ENCODE measurements at places on chromosomes 7 and 10.

GRCh38 chr7:55369427-55370400 is 4.6 kb downstream of the LANCL2 start:
- no peak for DNase-seq

- no peak for DNase-seq
Measured at GRCh38 chr10:132269266-132270230, 38.2 kb downstream of the STK32C start.

DNA sequence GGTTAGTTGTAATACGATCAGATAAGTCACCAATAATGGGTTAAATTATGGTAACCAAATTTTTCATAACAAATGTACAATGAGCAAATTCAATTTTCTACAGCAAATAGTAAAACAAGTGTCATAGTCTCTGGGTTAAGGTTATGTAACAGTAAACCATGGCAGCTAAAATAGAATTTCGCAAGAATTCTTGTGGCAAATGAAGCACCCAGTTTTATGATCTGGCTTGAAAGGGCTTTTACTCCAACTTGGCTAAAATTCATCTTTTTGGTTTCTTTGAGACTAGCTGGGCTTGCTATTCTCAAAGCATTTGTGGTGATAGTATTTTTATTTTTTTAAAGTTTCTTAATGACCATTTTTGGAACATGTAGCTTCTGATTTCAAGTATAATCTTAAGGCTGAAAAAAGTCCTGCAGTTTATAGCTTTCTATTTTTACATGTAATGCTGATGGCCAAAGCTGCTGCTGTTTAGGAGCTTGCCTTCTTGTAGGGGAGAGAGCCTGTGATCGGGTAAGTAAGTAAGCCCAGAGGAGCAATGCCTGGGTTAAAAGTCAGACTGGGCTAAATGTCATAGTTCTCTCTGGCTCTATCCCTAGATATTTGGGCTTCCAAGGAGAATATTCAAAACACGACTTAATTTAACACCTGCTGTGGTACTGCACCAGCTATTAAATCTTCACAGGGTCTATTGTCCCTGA is 55.5 kb upstream of the SYPL1 start:
- DNase-seq: no peak

DNA sequence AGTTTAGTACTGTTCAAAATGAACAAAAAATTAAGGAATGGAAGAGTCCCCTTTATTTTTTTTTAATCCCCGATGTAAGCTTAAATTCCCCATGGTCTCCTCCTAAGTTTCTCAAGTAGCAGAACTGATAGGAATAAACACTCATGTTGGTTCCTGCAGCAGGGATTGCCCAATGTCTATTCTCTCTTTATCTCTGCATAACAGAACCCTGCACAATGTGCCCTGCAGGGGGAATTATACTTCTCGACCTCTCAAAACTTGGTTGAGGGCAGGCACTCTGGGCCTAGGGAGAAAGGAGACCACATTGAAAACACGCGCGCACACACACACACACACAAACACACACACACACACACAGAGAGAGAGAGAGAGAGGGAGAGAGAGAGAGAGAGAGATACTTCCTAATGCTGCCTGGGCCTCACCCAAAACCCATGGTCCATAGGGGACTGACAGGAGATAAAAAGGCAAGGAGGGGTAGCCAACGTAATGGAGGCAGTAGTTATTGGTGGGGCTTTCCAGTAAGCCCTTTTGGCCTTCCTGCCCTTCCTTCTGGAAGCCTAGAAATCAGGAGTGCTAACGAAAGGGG is 22.7 kb downstream of the JAZF1 start:
- DNase-seq: no peak

GRCh38 chr10:35565602-35566081 is 39.5 kb upstream of the GJD4 start:
- no peak for DNase-seq

DNA sequence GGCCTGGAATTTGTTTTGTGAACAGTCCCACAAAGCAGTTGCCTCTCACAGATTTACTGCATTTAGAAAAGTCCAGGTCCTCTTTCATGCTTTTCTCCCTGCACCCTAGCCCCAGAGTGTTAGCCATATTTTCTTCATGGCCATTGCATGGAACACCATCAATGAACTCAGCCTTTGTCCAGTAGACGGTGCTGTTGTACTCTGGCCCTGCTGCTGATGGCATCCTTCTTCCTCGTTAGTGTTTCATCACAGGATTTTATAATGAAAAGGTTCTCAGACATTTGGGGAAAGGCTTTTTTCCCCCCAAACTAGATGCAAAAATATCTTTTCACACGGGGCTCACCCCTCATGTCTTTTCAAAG is 93.0 kb upstream of the SLC25A13 start:
- peak; percentile 25 for DNase-seq

DNA sequence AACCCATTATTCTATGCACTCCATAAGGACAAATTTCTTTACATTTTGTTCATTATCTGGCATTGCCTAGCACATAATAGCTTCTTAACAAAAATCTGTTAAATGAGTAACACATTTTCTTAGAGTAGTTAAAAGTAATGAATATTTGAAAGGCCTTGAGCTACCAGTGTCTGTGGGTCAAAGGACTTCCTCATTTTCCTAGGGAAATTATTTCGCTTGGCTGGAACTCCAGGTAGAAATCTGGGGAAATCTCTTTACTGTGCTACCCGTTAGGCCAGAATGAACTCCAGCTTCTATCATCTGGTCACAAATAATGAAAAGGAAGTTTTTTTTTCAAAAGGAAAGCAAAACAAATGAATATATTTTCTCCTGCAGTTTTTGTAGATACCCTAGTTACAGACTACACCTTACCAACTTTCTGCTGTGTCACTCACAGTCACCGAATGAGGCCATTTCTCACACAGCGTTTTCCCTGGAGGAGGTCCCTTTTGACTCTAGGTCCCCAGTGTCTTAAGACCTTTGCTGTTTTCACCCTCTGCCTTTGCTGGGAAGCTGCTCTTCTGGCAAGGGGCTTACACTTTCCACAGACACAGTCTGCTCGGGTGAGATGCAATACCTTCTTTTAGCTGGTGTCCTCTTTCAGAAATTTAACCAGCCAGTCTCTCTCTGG is 1.6 kb downstream of the SAMD9L start:
- DNase-seq: no peak

GRCh38 chr7:151104411-151105235 is 18.3 kb downstream of the AGAP3 start:
- DNase-seq: no peak

DNA sequence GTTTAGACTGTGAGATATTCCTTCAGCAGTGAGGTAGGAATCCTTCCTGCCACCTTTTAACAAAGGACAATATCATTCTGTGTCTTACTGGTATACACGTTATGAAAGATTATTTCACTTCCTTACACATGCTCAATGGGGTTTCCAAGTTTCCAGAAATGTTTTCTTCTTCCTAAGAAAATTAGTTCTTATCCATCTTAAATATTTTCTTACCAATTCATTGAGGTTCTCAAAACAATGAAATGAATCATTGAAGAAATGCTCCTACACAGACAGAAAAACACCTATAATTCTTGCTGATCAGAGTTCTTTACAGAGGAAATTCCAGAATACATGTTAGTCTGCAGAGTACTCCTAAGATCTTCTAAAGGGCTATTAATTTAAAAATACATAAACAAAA is 51.4 kb upstream of the SEC61G start:
- DNase-seq: no peak

- no peak for DNase-seq
Measured at GRCh38 chr10:6603142-6604125, 23.4 kb upstream of the PRKCQ start.

Measured in D721Med (cell line).